Stimulated activated CD4-positive, alpha-beta T cell treated with anti-CD3 and anti-CD28 coated beads, Interleukin-12 subunit alpha, Interleukin-12 subunit beta, amount 100 ng/mL, for 4 hours (primary cell): ENCODE measurements at places on chromosomes 5 and 9.

GRCh38 chr5:135075621-135076020 lies 41.6 kb upstream of the PITX1 start:
- no peak for DNase-seq

- DNase-seq, result no peak
Measured at GRCh38 chr5:333945-334344, 12.4 kb downstream of the AHRR start.

- DNase-seq, result no peak
Measured at GRCh38 chr9:5288591-5288990, 15.9 kb downstream of the RLN2 start.

DNA sequence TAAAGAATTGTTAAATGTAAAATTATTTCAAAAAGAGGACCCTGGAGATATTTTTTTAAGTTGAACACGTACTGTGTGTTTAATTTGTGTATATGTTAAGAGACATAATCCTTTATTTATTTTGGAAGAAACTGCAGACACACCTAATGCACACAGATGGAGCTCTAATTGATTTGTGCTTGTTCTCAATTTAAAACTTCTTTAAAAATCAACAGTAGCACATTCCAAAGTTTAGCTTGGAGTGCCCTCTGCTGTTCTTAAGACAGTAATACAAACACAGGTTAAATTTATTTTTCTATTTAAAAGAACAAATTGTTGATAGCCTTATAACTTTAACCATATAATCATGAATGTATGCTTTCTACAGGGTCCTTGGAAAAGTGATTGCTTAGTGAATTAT lies 277.6 kb upstream of the ADAMTS16 start:
- DNase-seq, result no peak

GRCh38 chr9:128765499-128765898 lies 6.2 kb downstream of the ZER1 start:
- DNase-seq, result no peak

DNA sequence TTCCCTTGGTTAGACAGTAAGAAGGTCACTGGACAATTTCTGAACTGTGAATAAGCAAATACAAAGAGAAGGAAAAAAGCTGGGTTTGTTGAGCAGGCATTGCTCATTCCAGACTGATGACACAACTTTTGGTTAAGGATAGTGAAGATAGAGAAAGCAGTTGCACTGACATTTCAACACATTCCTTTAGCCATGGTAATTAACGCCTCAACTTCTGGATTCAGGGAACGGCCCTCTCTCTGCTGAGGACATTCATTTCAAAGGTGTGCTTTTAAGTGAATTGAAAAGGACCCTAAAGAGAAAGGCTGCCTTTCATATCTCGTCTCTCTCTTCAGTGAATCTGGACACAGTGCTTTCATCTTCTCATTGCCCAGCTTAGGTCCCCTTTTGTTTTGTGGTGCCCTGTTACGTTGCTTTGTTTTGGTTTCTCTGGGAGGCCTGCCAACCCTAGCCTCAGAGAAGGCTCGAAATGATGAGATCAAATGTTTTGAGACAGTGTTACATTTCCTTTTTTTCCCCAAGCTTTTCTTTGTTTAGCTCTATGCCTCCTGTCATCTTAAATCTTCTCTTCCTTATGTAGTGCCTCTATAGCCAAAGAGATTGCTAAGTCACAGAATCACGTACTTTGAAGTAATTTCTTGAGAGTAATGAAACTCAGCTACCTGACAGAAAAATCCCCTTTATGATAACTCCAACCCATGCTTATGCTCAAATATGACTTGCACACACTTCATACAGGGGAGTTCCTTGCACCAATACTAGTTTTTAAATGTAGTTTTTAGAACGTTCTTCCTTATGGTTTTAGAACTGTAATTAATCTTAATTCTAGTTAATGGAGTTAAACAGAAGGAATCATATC lies 94.4 kb upstream of the IFNE start:
- DNase-seq, result peak; percentile 13

GRCh38 chr5:33711094-33711679 lies 180.6 kb downstream of the ADAMTS12 start:
- DNase-seq, result no peak

- DNase-seq, result no peak
Measured at GRCh38 chr5:35158622-35159369, 71.5 kb downstream of the PRLR start.

DNA sequence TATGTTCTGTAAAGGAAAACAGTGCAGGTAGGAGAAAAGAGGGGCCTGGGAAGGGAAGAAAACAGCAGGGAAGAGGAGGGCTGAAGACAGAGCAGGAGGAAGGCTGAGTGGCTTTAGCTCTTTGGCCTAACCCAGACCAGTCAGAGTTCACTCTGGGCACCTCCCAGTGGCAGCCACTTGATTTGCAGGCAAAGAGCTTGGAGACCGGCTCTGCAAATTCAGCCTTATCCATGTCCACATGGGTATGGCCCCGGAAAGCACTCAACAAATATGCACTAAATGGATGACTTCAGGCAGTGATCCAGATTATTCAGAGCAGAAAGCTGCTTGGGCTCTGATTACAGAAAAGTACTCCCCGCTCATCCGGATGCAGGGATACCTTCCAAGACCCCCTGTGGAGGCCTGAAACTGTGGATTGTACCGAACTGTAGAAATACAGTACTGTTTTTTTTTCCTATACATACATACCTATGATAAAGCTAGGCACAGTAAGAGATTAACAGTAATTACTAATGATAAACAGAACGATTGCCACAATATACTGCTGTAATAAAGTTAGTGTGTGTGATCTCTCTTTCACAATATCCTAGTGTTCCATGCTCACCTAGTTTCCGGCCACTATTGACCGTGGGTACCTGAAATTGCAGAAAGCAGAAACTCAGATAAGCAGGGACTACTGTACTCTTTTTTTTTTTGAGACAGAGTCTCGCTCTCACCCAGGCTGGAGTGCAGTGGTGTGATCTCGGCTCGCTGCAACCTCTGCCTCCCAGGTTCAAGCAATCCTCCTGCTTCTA lies 4.6 kb upstream of the RNU6ATAC start:
- no peak for DNase-seq

DNA sequence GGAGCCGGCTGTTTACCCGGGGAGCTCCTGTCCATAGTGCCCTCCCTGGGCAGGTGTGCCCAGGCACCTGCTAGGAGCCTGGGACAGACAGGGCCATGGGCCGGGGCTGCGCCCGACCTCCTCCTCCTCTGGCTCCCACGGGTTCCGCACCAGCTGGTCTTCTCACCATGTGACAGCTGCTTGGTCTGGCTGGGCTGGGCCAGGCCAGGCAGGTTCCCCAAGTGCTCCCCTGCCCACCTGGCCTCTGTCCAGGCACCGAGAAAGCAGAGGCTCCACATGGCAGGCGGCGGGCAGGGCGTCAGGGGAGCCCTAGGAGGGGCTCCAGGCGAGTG lies 60.0 kb downstream of the OLFM1 start:
- DNase-seq, result no peak

DNA sequence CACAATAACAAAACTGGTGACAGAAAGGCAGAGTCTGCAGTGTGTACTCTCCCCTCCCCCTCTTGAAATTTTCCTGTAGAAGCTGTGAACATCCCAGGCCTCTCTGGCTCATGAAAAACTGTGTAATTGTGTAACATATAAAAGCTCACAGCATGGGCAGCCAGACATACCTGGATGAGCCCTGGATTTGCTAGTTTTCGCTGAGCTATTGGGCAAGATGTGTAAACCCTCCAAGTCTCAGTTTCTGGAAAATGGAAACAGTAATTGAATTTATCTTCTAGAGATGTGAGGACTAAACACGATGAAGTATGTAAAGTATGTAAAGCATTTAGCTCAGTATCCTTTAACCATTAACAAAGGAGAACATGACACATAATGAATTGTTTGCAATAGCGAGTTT lies 143.2 kb upstream of the ANKH start:
- no peak for DNase-seq

DNA sequence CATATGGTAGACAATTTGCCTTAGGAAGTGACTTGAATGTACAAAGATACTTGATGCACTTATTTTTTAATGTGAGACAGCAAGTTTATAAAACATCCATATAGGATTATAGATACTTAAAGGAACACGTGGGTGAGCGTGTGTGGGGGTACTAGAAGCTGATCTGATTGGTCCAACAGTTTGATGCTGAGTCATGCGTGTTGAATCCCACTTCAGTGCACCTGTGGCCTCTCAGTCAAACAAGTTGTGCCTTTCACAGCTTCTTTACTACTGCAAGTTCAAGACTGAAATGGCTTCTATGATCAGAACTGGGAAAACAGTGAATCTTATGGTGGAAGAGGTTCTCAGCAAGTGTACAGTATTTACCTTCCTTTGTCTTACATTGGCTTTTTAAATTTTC lies 98.9 kb downstream of the MAP1B start:
- DNase-seq, result no peak
